Esophagus muscularis mucosa (tissue), 4 donors: ENCODE measurements at places on chromosomes 12 and 14. TPM values are rescaled to one million over a fixed set of nuclear protein-coding genes. Genes with fewer than 3 reads are reported as not detected.
A peak's percentile ranks its signal among the peaks of the same experiment; 100 is the strongest.

DNA sequence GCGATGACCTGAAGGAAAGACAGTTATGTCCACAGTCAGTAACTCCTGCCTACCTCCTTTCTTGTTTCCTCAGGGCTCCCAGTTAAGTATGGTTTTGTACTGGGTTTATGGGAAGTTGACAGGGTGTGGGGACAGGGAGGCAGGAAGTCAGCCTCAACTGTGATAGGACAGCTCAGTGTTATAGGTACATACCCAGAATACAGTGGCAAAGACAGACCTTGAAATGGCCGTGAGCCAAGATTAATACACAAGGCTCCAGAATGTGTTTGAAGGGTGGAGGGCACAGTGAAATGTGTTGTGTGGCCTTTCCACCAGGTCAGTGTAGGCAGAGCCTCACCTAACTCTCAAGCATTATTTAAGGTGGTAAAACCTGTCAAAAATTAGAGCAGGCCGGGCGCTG lies 4.6 kb upstream of the BIN2 start:
- H3K27ac ChIP-seq = no peak overlapping the region
- H3K4me1 ChIP-seq = no peaks in the 10 kb centered on the region
- no peak overlapping the region for H3K4me3 ChIP-seq

- no peak overlapping the region for H3K4me3 ChIP-seq
- H3K36me3 ChIP-seq = no peaks in the 10 kb centered on the region
- H3K4me1 ChIP-seq = no peaks in the 10 kb centered on the region
Observed at GRCh38 chr12:2544230-2544629, 250.5 kb upstream of the FKBP4 start.

DNA sequence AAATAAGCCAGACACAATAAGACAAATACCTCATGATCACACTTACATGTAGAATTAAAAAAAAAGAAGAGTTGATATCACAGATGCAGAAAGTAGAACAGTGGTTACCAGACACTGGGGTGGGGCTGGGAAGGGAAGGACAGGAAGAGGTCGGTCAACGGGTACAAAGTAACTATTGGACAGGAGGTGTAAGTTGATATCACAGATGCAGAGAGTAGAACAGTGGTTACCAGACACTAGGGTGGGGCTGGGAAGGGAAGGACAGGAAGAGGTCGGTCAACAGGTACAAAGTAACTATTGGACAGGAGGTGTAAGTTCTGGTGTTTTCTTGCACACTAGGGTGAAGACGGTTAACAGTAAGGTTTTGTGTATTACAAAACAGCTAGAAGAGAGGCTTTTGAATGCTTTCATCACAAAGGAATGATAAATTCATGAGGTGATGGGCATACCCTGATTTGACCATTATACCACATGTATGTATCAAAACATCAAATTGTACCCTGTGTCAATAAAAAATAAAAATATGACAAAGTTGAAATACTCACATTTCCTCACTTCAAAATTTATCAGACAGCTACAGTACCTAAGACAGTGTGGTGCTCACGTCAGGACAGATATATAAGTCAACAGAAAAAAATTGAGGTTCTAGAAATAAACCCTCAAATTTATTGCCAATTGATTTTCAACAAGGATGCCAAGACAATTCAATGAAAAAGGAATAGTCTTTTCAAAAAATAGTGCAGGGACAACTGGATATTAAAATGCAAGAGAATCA lies 32.8 kb downstream of the GALC start:
- no peaks in the 10 kb centered on the region for H3K27me3 ChIP-seq
- DNase-seq = no peak
- H3K27ac ChIP-seq = no peak overlapping the region
- H3K36me3 ChIP-seq = peaks cover 34% of the 10 kb centered on the region

DNA sequence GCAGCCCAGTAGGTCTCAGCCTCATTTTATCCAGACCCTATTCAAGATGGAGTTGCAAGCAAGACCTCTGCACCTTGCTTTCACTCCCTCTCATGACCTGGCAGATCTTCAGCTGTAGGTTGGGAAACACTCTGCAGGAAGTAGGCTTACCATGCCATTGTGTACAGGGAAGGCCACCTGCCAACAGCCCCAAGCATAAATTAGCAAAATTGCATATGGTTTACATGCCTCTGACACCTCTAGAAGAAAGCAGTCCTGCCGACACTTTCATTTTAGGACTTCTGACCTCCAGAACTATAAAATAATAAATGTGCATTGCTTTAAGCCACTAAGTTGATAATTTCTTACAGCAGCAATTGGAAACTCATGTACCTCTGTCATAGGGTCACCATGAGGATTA lies 96.9 kb downstream of the SLC15A4 start:
- H3K27ac ChIP-seq = no peak overlapping the region
- H3K4me3 ChIP-seq = no peak overlapping the region
- no peaks in the 10 kb centered on the region for H3K36me3 ChIP-seq

GRCh38 chr14:24337144-24337823 lies 2.4 kb upstream of the ADCY4 start:
- no peaks in the 10 kb centered on the region for H3K36me3 ChIP-seq
- no peak for DNase-seq
- no peaks in the 10 kb centered on the region for H3K27me3 ChIP-seq
- peaks cover 52% of the 10 kb centered on the region for H3K4me1 ChIP-seq
- H3K4me3 ChIP-seq = no peak overlapping the region

DNA sequence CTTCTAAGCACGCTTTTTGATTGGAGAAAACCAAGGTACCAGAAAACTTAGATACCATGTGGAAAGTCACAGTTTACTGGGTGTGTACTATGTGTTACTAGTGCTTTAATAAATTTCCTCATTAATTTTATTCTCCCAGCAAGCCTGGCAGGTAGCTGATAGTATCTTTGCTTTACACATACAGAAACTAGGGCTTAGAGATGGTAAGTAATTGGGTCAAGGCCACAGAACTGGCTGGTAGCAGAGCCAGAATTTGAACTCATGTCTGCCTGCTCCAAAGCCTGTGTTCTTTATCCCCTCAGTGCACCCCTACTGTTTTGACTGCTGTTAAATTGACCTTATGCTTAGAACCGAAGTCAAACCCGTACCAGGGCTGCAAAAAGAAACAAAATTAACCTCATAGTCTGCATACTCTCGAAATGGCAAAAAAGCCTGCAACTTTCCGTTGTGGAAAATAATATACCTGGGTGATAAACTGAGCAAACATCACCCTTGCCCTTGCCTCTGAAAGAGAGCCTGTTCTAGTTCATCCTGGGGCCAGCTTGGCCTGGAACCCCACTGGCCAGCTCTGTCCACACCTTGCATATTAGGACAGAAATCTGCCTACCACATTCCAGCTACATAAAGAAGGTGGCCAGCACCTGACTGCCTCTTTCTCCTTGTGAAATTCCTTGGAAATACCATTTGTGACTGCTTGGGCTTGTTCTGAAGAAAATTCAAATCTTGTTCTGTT lies 118.9 kb downstream of the ETV6 start:
- H3K4me1 ChIP-seq = peaks cover 31% of the 10 kb centered on the region
- no peaks in the 10 kb centered on the region for H3K36me3 ChIP-seq
- H3K27ac ChIP-seq = peak overlapping the region; percentile 91
- no peak for DNase-seq
- no peaks in the 10 kb centered on the region for H3K27me3 ChIP-seq

GRCh38 chr14:46571970-46572369 lies 79.6 kb downstream of the RPL10L start:
- H3K36me3 ChIP-seq = no peaks in the 10 kb centered on the region
- H3K4me1 ChIP-seq = no peaks in the 10 kb centered on the region
- H3K4me3 ChIP-seq = no peak overlapping the region
- H3K27ac ChIP-seq = no peak overlapping the region
- DNase-seq = no peak

Gene ARHGAP9
- total RNA-seq = 12.9 TPM

GRCh38 chr14:103848175-103849077 lies 1.1 kb upstream of the PPP1R13B start:
- H3K36me3 ChIP-seq = no peaks in the 10 kb centered on the region
- peak overlapping the region; percentile 74 for H3K4me3 ChIP-seq
- peaks cover 22% of the 10 kb centered on the region for H3K4me1 ChIP-seq
- no peak for DNase-seq
- no peaks in the 10 kb centered on the region for H3K27me3 ChIP-seq

GRCh38 chr12:47885012-47885501 lies 19.7 kb downstream of the VDR start:
- no peak overlapping the region for H3K4me3 ChIP-seq
- no peak for DNase-seq
- H3K36me3 ChIP-seq = no peaks in the 10 kb centered on the region
- H3K27ac ChIP-seq = no peak overlapping the region
- H3K4me1 ChIP-seq = peaks cover 9% of the 10 kb centered on the region

DNA sequence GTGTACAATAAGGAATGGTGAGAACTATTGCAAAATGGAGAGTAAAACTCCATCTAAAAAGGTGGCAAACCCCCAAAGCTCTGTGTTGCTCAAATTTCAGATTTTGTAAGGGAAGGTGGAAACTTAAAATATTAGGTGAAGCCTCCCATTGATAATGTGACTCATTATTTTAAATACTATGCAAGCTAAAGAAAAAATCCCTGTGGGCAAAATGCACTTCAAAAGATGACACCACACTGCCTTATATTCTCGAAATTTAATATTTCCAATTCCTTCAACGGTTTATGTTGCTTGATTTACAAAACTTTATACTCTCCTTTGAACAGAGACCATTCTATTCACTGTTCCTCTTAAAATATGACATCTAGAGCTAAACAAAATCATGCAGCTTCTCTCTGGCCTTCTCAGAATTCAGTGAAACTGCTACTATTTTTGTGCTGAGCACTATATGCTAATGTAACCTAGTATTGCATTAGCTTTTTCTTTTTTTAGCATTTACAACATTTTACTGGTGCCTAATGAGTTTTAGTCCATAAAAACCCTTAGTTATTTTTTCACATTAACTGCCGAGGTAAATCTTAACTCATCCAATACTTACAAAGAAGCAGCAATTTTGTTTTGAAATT lies 297.7 kb downstream of the SYT1 start:
- no peaks in the 10 kb centered on the region for H3K36me3 ChIP-seq
- no peak overlapping the region for H3K27ac ChIP-seq
- H3K27me3 ChIP-seq = no peaks in the 10 kb centered on the region
- no peaks in the 10 kb centered on the region for H3K4me1 ChIP-seq

- H3K27me3 ChIP-seq = no peaks in the 10 kb centered on the region
- no peaks in the 10 kb centered on the region for H3K36me3 ChIP-seq
- no peak for DNase-seq
- H3K4me3 ChIP-seq = no peak overlapping the region
- no peak overlapping the region for H3K27ac ChIP-seq
Observed at GRCh38 chr14:60777856-60778578, 43.5 kb downstream of the MNAT1 start.

GRCh38 chr14:84671776-84672175 lies 858.2 kb upstream of the FLRT2 start:
- no peaks in the 10 kb centered on the region for H3K4me1 ChIP-seq
- no peak overlapping the region for H3K27ac ChIP-seq
- no peaks in the 10 kb centered on the region for H3K36me3 ChIP-seq
- no peak overlapping the region for H3K4me3 ChIP-seq

DNA sequence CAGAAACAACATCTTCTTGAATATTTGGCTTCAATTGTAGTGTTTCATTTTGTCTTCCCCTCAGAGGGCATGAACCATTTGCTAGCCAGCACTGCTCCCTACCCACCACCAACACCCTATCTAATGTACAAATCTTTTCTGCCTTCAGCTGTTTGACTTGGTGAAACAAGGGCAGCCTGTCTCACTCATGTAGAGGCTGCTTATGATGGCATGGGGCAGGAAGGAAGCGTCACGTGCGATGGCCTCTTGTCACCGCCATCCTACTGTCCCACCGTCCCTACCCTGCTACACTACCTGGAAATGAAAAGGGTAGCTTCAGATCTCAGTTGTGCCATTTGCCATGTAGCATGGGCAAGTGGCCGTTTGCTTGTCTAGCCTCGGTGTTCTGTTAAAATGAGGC lies 29.9 kb upstream of the LRTM2 start:
- H3K36me3 ChIP-seq = peaks cover 12% of the 10 kb centered on the region
- peaks cover 21% of the 10 kb centered on the region for H3K4me1 ChIP-seq
- no peak overlapping the region for H3K4me3 ChIP-seq
- peak; percentile 47 for DNase-seq
- no peaks in the 10 kb centered on the region for H3K27me3 ChIP-seq

Gene NOS1
- 4.0 TPM for total RNA-seq

DNA sequence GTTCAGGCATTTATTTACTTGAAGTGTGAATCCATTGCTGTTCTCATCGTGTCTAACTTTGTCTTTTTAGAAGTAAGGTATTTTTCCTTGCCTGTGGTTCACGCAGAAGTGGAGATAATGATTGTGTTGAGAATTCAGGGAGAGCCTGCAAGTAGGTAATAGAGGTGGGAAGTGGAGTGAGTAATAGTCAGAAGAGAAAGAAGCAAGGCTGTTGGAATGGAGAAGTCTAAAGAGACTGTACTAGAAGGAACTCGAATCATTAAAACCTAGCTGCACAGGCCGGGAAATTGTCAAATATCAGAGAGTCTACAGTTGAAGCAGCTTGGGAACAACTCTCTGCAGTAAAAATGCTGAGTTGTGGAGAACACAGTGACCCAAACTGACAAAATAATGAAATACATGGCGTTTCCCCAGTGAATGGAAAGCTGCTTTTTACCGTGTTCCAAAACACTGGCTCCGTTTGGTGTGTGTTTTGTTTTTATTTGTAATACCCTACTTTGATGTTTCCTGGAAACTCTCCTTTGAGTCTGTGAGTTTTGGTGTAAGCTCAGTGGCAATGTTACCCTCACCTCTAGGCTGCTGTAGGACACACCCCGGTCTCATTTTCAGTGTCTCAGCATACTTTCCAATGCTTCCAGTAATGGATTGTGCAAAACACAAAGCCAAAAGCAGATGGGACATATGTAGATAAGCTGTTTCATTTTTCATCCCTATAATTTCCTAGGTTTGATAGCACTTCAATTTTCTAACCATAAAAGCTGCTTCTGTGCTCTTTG lies 146.6 kb downstream of the CRADD start:
- H3K4me3 ChIP-seq = no peak overlapping the region
- H3K27me3 ChIP-seq = no peaks in the 10 kb centered on the region
- DNase-seq = no peak
- H3K27ac ChIP-seq = no peak overlapping the region
- H3K36me3 ChIP-seq = no peaks in the 10 kb centered on the region

Gene GUCY2C
- not detected for total RNA-seq

DNA sequence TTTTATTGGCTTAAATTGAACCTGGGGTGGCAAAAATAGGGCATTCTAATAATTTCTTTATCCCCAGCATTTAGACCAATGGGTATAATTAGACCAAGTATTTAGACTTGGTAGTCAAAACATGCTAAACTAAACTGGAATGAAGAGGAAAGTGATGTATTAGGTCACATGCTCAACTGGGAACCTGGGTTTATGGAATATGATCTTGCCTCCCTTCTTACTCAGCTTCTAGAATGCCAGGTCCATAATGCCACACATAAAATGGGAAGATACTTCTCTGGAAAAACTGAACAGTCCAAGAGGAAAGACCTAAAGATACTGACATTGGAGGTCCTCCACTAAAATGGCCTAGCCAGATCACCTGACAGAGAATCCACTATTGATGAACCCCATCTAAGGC lies 6.2 kb upstream of the BIN2 start:
- H3K27me3 ChIP-seq = no peaks in the 10 kb centered on the region
- no peak for DNase-seq
- H3K4me3 ChIP-seq = no peak overlapping the region
- no peaks in the 10 kb centered on the region for H3K4me1 ChIP-seq
- H3K27ac ChIP-seq = no peak overlapping the region

Gene CLEC2A
- total RNA-seq = not detected
